ENCODE measurements at places on chromosomes 2 and 18. TPM values are rescaled to one million over a fixed set of nuclear protein-coding genes. Genes with fewer than 3 reads are reported as not detected.

DNA sequence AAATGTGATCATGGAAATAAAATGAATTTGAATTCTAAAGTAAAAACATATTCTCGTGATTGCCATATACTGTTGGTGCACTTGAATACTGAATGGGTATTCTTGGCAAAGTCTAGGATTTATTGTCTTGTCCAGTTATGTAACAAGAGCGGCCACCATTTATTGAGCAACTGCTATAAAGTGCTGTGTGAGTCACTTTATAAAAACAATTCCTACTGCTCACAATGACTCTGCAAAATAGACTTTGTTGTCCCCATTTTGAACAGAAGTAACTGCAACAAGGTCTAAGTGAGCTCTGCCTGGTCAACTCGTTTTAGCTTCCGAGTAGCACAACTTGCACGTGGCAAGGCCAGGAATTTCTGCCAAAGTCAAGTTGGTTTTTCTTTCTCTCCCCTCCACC is 995.6 kb upstream of the FANCL start:
- no peak for ATAC-seq

SLC19A3 gene
- 1.5 TPM for total RNA-seq

DNA sequence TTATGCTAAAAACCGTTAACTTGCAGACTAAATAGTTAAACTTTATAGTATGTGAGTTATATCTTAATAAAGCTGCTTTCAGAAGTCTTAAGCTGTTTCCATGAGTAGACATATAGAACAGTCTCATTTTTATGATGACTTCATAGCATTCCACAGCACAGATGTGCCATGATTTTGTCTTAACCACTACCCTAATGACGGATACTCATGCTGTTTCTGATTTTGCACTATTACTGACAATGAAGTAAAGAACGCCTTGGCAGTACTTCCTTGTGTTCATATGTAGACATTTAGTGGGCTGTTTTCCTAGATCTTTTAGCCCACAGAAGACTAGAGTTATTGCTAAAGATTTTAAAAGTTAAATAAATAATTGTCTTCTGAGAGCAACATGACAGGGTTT is 175.6 kb upstream of the RAB6C start:
- ATAC-seq: no peak

MTCL1 gene
- total RNA-seq: 9.9 TPM

DNA sequence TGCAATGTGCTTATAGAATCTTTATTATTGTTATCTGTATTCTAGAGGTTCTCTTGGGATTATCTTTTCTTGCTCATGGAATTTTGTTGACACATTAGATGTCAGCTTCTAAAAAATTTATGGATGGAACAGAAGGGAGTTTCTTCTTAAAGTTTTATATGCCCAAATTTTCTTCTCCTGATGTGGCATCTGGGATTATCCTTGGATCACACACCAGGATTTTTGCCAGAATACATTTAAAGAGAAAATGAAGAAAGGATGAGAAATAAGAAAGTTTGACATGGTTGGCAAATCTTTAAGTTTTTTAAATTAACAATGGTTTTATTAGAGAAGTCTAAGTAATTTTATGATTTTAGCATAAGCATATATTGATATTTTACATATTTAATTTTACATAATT is 706.7 kb upstream of the TMEFF2 start:
- ATAC-seq: no peak

PFN4 gene
- 0.24 TPM for total RNA-seq
